ENCODE measurements at places on chromosomes 13 and 19.

DNA sequence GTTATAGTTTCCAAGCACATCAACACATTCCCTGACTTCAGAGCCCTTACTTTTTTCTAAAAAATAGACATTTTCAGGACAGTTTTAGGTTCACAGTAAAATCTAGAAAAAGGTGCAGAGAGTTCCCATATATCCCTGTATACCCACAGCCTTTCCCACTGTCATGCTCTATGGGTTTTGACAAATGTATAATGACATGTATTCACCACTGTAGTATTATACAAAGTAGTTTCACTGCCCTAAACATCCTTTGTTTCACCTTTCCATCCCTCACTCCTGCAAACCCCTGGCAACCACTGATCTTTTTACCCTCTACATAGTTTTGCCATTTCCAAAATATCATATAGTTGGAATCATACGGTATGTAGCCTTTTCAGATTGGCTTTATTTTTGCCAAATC, 15.6 kb downstream of the NAA16 start:
- no peak for DNase-seq

- DNase-seq: peak; percentile 27
Observed at GRCh38 chr19:55212447-55212846, 3.1 kb upstream of the PTPRH start.

DNA sequence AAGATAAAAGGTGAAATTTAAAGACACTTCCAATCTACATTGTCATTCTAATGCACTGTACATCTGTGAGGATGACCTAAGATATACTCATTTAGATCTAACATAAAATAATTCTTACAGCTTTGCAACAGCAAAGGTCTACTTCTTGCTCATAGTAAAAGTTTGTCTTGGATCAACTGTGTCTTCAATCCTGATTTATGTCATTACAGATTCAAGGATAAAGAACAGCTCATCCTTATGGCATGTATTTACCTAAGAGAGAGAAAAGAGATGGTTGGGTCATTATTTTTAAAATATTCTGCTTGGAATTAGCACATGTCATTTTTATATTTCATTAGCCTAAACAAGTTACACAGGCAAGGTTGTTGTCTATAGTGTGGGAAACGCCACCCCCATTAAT, 2193.1 kb downstream of the PCDH9 start:
- no peak for DNase-seq

- DNase-seq: peak; percentile 70
Observed at GRCh38 chr19:49546825-49547565, 19.2 kb downstream of the RCN3 start.

DNA sequence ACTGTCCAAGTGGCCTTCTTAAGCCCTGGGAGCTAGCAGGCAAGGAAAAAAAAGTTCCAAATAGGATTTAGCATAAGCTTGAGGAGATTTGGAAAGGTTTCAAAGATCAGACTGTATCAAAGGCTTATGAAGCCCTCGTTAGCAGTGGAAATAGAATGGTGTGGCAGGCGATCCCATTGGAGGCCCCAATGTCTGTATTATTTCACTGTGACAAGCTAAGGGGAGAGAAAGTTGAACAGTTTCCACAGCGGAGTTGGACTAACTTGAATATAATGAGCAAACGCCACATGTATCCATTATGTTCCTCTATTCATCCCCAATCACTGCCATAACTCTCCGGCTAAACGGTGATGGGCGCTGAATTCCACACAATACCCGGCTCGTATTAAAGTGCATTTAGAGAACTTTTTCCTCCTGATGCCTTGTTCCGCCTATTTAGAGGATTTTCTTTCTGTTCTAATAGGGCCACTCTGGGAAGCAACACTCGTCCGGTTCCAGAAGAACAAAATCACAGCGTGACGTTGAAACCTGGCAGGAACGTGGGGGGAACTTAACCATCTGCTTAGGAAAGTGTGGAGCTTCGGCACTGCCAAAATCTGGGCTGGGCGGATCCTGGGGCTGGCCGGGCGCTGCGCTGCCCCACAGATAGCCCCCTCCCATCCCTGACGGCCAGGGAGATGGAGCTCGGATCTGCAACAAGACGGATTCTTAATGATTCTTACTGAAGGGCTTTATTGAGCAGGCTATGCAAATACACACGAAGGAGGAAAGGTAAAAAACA, 1.0 kb upstream of the PCDH8 start:
- DNase-seq: no peak

GRCh38 chr19:50720921-50721381, 1.3 kb upstream of the SHANK1 start:
- DNase-seq: no peak

All from activated gamma-delta T cell treated with Interleukin-2 at 50 U/mL for 16 hours (primary cell).